G401 (cell line): ENCODE measurements at places on chromosomes 12 and 14. TPM values are rescaled to one million over a fixed set of nuclear protein-coding genes. Genes with fewer than 3 reads are reported as not detected.

GRCh38 chr12:64585104-64585503, 25.2 kb upstream of the RASSF3 start:
- DNase-seq: no peak

- peak; percentile 99 for DNase-seq
Observed at GRCh38 chr12:3530548-3530947, 39.5 kb downstream of the PRMT8 start.

- DNase-seq: no peak
Observed at GRCh38 chr12:130795906-130796305, 43.1 kb downstream of the STX2 start.

GRCh38 chr12:41606468-41607445, 418.6 kb downstream of the PDZRN4 start:
- no peak for DNase-seq

DNA sequence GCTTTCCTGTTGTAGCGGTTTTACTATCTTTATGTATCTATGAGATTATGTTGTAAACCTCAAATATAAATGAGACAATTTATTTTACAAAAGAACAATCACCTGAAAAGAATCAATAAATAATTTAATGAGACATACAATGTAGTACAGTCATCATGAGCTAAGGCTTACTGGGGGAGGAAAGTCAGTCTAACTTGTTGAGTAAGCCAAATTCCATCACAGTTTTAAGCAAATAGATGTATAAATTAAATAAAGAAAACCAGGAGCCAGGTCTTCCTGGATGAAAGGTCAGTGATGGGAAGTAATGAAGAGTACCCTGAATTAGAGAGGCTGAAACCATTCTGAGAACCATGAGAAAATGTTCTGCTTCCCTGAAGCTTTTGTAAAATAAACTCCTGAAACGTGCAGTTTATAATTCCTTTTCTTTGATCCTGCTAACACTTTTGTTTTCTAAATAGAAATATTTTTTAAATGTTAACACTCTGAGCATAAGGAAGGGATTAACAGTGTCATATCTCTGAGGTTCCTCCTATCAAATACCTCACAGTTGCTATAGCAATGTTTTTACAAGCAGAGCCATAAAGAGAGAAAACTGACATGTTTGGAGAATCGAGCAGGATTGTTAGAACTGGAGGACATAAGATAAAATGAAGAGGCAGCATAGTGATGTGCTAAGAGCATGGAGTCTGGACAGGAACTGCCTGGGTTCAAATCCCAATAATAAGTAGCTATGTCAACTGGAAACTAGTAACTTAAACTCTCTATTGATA, 444.9 kb upstream of the FOXG1 start:
- no peak for DNase-seq

DNA sequence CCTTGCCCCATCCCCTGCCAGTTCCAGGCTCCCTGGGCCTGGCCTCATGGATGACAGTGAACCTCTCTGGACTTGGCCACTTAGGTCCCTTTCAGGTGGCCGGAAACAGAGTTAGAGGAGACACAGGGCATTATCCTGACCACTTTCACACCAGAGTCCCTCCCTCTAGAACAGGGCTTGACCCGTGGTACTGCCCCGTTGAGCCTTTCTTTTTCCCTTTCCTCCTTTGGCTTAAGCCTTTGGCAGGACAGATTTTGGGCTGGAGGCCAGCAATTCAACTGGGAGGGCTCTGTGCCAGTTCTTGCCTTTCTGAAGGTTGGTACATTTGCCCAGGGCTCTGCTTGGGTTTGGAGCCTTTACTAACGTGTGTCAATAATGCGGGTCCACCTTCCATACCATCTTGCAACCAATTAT, 22.8 kb downstream of the TPCN1 start:
- peak; percentile 95 for DNase-seq

- DNase-seq: no peak
Observed at GRCh38 chr14:54354096-54354495, 42.7 kb upstream of the CDKN3 start.

GRCh38 chr12:26524862-26525465, 308.0 kb downstream of the ITPR2 start:
- no peak for DNase-seq

DNA sequence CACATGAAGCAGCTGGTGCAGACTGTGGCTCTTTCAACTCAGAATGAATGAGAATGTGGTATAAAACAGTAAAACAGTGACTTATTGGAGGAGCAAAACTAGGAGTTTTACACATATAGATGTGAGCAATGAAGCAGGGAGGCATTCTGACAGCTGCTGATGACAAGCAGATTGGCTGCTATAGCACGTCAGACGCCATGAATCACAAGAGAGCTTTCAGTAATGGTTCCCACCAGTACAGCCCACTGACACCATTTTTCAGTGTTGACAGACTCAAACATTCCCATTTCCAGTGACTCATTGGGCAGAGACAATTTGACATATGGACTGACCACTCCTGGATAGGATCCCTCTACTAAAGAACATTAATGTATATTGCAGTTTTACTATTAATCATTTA, 24.6 kb upstream of the FSCB start:
- no peak for DNase-seq

- no peak for DNase-seq
Observed at GRCh38 chr12:48768147-48768546, 20.7 kb downstream of the ADCY6 start.

- DNase-seq: no peak
Observed at GRCh38 chr12:48142818-48143674, 14.3 kb downstream of the ASB8 start.

Gene RPS6KL1
- 31.0 and 33.7 TPM in 2 replicates for total RNA-seq

Gene RPS6KA5
- 0.78 and 2.6 TPM in 2 replicates for total RNA-seq

Gene KITLG
- total RNA-seq: 0.07 TPM in 1 of 2 replicates, not detected in the other

Gene MMP19
- total RNA-seq: 0.98 and 1.8 TPM in 2 replicates

Gene PDZRN4
- not detected in 2 replicates for total RNA-seq

Gene PRB2
- total RNA-seq: not detected in 2 replicates

Gene PCED1B
- 9.2 and 9.5 TPM in 2 replicates for total RNA-seq

Gene STYX
- total RNA-seq: 28.6 and 33.9 TPM in 2 replicates

Gene PAX9
- not detected in 2 replicates for total RNA-seq
